AG20443 (cell line): ENCODE measurements at places on chromosomes 2 and 18.
A peak's percentile ranks its signal among the peaks of the same experiment; 100 is the strongest.

DNA sequence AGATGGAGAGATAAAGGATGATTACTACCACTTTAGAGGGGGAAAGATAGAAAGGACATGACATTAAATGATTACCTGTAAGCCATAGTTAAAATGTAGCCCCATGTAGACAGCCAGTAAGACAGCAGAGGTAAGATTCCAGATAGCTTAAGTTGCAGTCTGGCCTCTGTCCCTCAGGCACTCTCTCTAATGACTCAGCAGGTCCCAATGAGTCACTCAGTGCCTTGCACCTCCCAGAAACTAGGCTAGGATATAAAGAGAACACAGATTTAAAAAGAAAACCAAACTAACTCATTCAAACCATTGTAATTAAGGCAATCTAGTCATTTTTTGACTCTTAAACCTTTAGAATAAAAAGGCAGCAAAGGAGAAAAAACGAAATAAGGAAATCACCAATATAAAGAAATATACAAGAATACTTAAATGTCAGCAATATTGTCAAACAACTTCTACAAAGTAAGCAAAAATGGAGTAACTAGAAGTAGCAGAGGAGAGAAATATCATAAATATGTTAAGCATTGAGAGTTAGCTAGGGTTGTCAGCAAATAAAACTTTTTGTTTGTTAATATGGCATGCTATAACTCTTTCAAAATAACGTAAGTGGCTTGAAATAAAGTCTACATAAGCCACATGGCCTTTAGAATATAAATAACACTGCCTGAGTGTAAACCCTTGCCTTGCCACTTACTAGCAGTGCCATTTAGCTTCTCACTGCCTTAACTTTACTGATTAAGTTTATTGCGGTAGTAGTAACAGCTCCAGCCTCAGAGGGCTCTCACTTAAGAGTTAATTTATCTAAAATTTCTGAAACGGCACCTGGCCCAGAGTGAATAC lies 48.5 kb downstream of the SOCS6 start:
- peak; percentile 84 for DNase-seq

DNA sequence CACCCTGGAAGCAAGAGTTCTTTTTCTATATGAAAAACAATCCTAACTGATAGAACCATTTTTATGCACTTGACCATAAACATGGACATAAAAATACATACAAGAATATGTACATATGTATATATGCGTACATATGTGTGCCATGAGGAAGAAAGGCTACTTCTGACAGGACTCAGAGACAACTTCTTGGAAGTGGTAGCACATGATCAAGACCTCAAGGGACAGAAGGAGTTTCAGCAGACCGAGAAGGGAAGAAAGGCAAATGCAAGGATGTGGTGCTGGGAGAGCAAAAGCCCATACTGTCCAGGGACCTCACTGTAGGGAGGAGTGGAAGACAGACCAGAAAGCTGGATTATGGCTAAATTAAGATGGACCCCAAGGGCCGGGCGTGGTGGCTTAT lies 11.4 kb upstream of the NPAS2 start:
- DNase-seq, result no peak

DNA sequence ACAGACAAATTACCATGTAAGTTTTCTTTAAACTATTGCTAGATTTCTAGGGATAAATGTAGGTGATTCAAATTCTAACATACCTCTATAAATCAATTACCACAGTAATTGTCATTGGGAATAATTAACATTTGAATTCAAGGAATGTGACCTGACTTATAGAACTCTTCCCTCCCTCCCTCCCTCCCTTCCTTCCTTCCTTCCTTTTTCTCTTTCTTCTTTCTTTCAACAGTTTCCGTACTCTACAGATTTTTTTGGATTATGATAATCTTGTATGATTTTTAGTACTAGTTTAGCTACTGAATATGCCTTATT lies 18.2 kb upstream of the FTCDNL1 start:
- no peak for DNase-seq

GRCh38 chr2:42918041-42918440 lies 125.7 kb upstream of the HAAO start:
- DNase-seq, result no peak

GRCh38 chr2:47021301-47022009 lies 105.8 kb upstream of the MCFD2 start:
- no peak for DNase-seq

DNA sequence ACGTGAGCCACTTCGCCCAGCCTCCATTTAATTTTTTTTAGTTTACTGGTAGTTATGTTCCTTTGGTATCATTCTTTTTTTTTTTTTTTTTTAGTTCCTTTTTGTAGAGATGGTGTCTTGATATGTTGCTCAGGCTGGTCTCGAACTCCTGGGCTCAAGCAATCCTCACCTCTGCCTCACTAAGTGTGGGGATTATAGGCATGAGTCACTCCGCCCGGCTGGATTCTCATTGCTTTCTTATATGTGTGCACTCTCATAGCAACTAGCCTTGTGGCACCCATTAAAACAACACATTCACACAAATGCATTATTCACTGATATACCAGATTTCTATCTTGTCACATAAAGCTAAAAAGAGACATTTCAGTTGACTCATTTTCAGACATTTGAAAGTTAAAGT lies 4.2 kb downstream of the TTC27 start:
- DNase-seq, result no peak

- no peak for DNase-seq
Measured at GRCh38 chr18:52764316-52764715, 424.3 kb downstream of the DCC start.

DNA sequence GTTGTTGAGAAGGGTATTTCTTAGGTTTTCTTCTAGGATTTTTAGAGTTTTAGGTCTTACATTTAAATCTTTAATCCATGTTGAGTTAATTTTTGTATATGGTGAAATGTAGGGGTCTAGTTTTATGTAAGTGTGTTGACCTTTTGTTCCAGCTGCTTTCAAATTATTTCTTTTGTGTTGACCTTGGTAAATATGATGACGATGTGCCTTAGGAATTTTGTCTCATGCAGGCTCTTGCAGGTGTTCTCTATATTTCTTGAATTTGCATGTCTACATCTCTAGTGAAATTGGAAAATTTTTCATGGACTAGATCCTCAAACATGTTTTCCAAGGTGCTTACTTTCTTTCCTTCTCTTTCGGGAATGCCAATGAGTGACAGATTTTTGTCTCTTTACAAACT lies 1609.3 kb upstream of the ZEB2 start:
- DNase-seq, result no peak

GRCh38 chr2:145682546-145683157 lies 1162.7 kb upstream of the ZEB2 start:
- no peak for DNase-seq

GRCh38 chr2:238861766-238862315 lies 14.0 kb downstream of the TWIST2 start:
- no peak for DNase-seq

DNA sequence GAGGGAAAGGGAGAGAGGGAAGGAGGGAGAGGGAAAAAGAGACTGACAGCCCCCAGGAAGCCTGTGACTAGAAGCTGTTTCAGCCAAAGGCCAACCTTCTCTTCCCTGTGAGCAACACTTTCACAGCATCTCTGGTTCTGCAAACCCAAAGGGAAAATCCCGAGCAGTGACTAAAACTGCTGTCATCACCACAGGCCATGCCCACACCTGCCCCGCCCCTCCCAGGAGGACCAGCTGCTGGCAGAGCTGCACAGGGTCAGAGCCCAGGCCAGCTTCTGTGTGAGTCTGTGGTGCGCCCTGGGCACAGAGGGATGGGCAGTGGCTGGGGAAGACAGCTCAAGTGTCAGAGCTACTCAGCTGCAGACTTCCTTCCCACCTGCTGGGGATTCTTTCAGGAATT lies 64.9 kb upstream of the OTOS start:
- peak; percentile 76 for DNase-seq

DNA sequence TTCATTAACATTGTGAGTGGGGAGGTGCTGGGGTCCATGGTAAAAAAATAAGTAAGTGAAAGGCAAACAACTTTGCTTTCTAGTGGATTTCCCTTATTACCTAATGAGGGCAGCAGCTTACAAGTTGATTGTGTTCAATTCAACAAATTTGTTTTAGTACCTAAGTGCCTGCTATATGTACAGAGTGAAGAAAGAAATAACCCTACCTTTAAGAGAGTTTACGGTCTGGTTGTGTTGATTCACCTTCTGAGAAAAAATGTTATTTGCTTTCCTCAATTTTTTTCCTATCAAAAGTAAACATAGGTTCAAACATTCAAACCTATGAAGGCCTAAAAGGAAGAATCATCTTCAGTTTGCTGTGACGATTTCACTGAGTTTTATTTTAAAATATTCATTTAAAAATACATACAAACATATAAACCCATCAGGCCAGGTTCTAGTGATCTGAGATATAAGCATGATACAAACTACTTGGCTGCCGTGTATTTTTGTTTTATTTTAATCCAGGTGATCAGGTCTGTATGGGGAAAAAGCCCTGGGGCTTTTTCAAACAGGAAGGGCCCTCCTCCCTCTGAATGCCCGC lies 1.5 kb upstream of the SPTBN1 start:
- no peak for DNase-seq

- no peak for DNase-seq
Measured at GRCh38 chr2:230268606-230269243, 43.2 kb downstream of the SP140 start.

DNA sequence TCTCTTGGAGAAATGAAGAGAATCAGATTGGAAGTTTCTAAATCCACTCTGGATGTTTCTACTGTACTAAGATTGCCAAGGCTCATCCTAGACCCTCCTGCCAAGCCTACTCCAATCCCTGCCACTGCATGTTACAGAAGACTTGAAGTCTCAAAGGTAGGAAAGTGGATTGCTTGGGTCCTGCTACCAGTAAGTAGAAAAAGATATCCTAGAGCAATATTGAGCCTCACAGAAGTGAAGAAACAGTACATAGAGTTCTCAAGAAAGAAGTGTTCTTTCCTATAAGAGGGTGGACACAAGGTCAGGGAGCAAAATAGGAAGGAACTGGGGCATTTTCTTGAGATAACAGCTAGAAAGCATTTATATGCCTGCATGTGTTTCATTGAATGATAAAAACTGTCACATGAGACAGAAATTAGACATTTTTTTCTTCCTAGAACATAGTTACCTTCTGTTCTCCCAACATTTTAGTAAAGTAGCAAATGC lies 232.9 kb downstream of the RBM43 start:
- no peak for DNase-seq

- DNase-seq, result no peak
Measured at GRCh38 chr2:181672255-181673008, 7.9 kb downstream of the NEUROD1 start.

DNA sequence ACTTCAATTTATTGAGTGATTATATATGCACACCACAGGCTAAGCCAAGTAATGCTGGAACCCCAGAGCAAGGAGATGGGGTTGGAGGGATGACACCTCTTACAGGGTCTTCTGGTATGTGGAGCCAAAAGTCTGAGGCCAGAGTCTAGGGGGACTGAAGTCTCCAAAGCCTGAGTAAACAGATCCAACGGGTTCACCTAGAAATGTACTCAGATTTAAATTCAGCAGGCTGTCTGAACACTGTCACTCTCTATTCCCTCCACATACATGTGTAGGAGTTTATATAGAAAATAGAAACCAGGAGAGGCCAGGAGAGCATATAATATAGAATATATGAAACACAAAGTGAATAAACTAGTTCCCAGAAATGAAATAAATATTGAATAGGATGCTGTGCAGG lies 76.1 kb downstream of the PPP1R1C start:
- DNase-seq, result no peak

GRCh38 chr2:69186614-69187013 lies 173.6 kb downstream of the ANTXR1 start:
- DNase-seq, result no peak

- no peak for DNase-seq
Measured at GRCh38 chr2:10971161-10971887, 59.6 kb downstream of the KCNF1 start.
